ENCODE measurements at places on chromosomes 3 and 15. TPM values are rescaled to one million over a fixed set of nuclear protein-coding genes. Genes with fewer than 3 reads are reported as not detected.

GRCh38 chr15:36612063-36612788, 32.8 kb downstream of the CDIN1 start:
- peak; percentile 96 for DNase-seq

DNA sequence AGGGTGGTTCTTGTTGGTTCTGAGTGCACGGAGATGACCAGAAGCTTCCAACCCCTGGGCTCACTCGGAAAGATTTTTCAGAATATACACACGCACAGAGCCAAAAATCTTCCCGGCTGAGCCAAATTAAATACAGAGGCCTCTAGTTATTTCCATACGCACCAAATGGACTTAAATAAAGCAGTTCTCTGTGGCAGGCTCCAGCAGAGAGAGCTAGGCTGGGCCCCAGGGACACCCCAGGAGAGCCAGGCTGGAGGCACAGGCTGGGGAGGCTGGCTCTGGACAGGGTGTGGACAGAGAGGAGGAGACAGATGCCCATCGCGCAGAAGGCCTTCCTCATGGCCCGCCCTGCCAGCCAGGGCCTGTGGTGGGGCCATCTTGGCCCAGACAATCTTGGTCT, 115.9 kb downstream of the IQSEC1 start:
- DNase-seq, result no peak

DNA sequence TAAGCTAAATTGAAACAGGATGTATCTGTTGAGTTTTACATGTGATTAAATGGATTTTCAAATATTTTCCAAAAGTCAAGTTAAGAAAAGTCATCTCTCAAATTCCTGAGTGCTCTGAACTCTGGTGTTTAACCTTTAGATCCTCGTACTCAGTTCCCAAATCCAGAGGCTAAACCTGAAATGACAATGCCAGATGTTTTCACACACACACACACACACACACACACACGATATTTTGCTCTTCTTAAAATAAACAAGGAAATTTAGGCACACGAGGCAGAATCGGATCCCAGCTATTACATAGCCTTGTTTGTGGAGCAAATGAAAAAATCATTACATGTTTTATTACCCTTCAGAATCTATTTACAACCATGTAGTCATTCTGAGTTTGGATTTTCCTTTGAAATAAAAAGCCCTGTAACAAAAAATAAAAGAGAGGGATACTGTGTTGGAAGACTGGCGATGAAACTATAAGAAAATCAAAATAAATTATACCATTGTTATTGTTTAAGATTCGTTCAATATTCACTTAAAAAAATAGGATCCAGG, 20.6 kb upstream of the UBE2E1 start:
- no peak for DNase-seq

The CMC1 gene
- total RNA-seq, result 16.7 TPM

DNA sequence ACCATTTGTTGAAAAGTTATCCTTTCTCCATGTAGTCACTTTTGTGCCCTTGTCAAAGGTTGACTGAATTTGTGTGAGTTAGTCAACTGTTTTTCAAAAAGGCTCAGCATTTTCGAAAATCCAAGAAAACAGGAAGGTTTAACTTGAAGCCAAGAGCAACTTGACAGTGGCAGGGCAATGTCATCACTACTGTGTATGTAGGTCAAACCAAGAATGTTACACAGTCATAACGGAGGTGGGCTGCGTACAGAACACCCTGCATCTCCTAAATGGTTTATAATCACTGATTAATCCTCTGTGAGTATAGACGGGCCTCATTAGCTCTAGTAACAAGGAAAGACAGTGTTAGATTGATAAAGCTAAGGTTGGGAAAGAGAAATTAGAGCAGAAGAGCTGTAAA, 1064.9 kb downstream of the FHIT start:
- DNase-seq, result no peak

DNA sequence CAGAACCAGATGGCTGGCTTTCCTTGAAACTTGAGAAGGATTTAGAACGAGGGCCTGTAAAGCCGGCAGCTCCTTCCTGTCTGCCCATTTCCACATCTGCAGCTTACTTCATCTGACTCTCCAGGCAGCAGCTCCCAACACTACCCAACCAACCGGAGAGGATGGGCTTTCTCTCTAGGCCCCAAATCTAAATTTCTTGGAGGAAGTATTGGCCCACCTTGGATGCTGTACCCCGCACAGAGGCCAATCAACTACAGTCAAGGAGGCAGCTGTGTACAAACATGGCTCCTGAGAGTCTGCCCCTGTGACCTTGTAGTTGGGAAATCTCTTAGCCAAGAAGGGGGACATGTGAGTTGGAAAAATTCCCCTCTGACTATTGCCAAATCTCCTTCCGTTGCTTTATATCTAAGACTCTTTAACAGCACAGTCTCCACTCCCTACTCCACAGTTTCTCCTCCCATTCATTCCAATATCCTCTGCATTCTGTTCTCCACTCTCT, 8.0 kb upstream of the ACAP2 start:
- DNase-seq, result no peak

The PDZRN3 gene
- not detected for total RNA-seq

- DNase-seq, result no peak
Observed at GRCh38 chr3:50450209-50450921, 53.1 kb downstream of the CACNA2D2 start.

The ZNF592 gene
- total RNA-seq, result 12.3 TPM

- DNase-seq, result peak; percentile 75
Observed at GRCh38 chr3:70999730-71000129, 583.8 kb downstream of the FOXP1 start.

The CCDC39 gene
- total RNA-seq, result not detected

DNA sequence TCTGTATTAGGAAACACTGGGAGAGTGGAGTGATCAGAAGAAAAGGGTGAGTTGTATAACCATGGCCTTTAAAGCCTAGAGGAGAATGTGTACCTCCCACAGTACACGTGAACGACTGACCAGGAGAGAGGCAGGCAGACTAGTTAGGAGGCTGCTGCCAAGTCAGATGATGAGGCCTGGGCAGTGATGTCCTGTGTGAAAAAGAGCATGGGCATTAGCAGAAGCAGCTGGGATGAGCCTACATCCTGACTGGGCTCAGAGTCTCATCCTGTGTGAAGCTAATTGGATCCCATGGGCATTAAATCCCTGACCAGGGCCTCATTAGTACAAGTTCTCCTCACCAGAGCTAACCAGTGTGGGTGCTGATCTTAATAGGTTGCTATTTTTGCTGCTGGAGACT, 89.1 kb upstream of the SLC2A2 start:
- DNase-seq, result no peak

DNA sequence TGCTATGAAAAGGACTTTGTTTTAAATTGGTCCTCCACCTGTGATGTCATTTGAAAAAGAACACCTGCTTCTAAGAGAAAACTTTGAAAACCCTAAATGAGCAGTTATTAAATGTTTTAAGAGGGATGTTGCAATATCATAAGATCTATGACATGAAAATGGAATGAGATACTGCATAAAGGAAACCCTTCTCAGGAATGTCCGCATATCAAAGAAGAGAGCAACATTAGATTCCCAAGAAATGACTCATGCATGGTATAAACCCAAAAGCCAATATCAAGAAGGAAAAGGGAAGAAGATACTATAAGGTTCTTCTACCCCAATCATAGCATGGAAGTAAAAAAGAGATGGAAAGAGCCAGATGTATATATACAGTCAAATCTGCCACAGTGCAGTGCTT, 627.5 kb upstream of the LMCD1 start:
- no peak for DNase-seq

The MITF gene
- total RNA-seq, result 7.6 TPM

- DNase-seq, result no peak
Observed at GRCh38 chr15:58489289-58490085, 57.7 kb downstream of the LIPC start.

The MYD88 gene
- 19.1 TPM for total RNA-seq

GRCh38 chr3:52774901-52775864, 2.2 kb upstream of the ITIH1 start:
- no peak for DNase-seq

DNA sequence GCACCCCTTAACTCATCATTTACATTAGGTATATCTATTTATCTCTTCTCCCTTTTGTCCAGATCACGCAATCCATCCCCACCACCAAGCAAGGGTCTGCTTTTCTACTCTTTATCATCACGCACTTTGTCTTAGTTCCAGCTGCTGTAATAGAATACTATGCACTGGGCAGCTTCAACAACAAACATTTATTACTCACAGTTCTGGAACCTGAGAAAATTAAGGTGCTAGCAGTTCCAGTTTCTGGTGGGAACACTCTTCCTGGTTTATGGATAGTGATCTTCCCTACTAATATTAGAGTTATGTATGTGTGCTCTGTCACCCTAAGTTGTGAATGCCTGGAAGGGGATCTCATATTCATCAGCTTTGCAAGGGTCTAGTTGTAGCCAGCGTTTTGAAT, 687.0 kb downstream of the NTRK3 start:
- DNase-seq, result peak; percentile 23

- no peak for DNase-seq
Observed at GRCh38 chr3:53286727-53287126, 30.9 kb upstream of the TKT start.

DNA sequence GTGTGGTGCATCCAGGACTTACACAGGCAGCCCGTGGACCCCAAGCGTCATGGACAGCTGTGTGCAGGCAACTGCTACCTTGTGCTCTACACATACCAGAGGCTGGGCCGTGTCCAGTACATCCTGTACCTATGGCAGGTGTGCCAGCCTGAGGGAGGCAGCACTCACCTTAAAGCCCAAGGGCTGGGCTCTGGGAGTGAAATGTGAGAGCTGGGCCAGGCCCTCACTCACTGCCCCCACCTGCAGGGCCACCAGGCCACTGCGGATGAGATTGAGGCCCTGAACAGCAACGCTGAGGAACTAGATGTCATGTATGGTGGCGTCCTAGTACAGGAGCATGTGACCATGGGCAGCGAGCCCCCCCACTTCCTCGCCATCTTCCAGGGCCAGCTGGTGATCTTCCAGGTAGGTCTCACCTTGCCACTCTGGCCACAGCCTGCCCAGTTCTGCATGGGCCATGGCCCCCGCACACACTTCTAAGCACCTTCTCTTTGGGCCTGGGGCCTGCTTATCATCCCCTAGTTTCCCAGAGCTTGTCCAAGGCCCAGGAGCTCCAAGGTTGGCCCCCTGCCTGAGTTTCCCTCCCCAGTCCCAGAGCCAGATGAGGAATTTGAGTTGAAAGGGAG, 11.0 kb downstream of the VILL start:
- DNase-seq, result peak; percentile 68

The CDHR4 gene
- total RNA-seq, result not detected

- peak; percentile 66 for DNase-seq
Observed at GRCh38 chr15:34049112-34049511, 10.1 kb upstream of the AVEN start.

DNA sequence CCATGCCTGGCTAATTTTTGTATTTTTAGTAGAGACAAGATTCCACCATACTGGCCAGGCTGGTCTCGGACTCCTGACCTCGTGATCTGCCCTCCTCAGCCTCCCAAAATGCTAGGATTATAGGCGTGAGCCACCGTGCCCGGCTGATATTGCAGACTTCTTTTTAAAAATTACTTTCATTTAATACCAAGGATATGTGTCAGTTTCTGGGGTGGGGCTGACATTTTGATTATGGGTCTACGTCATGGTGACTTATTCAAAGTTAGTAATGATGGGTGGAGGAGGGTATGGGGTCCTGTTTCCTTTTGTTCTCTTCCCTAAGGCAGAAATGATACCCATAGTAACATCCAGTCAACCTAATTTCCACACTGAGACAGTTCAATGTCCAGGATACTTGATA, 34.7 kb downstream of the GBE1 start:
- DNase-seq, result peak; percentile 80

The ADCY5 gene
- not detected for total RNA-seq

The ZBTB20 gene
- 1.3 TPM for total RNA-seq

DNA sequence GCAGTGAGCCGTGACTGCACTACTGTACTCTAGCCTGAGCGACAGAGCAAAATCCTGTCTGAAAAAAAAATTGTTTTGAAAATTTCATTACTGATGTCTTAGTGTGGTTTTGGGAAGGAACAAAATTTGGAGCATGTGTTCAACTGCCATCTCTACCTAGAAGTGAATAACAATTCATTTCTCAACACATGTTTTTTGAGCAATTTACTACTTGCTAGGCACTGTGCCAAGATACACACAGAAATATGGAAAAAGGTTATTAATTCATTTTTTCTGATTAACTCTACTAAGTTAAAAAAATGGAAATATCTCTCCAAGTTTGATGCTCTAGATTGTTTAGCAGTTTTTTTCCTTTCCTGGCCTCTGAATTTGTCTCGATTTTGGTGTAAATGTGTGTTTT, 5.2 kb upstream of the TCF12 start:
- no peak for DNase-seq

The FBXW12 gene
- not detected for total RNA-seq

- no peak for DNase-seq
Observed at GRCh38 chr3:136979684-136980083, 21.9 kb downstream of the IL20RB start.

The CPOX gene
- 62.0 TPM for total RNA-seq

- DNase-seq, result peak; percentile 25
Observed at GRCh38 chr3:105809208-105809888, 59.5 kb downstream of the CBLB start.

GRCh38 chr3:122497425-122497824, 17.3 kb downstream of the KPNA1 start:
- peak; percentile 95 for DNase-seq

DNA sequence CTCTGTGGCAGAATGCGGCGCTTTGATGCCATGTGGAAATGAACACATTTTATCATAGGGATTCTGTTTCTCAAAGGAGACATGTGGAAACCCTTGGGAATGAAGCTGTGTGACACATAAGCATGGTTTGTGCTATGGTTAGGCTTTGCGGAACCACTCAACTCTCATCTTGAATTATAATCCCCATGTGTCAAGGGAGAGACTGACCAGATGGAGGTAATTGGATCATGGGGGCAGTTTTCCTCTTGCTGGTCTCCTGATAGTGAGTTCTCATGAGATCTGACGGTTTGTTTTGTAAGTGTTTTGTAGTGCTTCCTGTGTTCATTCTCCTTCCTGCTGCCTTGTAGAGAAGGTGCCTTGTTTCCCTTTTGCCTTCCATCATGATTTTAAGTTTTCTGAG, 1109.2 kb upstream of the ALCAM start:
- no peak for DNase-seq

DNA sequence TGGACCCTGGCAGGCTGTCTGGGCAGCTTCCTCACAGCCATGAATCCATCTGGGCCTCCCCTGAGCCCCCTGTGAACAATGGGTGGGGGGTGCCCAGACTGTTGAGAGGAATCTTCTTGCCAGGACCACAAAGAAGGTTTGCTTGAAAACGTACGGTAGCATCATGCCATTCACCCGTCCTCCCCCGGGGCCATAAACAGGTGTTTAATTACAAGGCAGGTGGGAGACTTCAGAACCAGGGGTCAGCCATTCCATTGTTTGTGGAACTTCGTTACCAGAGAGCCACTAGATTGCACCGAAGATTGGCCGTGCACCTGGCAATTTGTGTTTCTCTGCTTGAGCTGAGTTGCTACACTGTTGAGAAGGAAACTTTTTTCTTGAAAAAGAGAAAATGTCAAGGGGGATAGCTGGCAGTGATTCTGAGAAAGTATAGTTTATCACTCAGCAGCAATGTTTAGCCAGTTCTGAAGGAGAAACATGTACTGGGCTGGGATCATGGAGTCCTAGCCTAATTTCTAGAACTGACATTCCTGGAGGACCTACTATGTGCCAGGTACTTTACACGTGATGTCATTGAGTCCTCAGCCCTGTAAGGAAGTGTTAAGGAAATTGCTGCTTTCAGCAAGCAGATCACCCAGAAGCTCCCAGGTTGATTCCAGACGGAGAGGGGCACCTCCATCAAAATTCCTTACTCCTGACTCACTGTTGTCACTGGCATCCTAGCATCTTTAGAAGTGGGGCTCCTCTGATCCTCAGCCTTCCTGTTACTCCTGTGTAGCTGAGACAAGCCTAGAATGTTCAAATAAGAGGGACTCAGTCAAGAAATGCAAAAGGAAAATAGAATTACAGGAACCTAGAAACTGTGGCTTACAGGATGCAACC, 103.8 kb upstream of the UBE2E1 start:
- peak; percentile 83 for DNase-seq

All from PC-3 (cell line).